ENCODE measurements at places on chromosomes 1 and 21.

- no peak for DNase-seq
Measured at GRCh38 chr1:36731226-36732014, 248.7 kb upstream of the CSF3R start.

DNA sequence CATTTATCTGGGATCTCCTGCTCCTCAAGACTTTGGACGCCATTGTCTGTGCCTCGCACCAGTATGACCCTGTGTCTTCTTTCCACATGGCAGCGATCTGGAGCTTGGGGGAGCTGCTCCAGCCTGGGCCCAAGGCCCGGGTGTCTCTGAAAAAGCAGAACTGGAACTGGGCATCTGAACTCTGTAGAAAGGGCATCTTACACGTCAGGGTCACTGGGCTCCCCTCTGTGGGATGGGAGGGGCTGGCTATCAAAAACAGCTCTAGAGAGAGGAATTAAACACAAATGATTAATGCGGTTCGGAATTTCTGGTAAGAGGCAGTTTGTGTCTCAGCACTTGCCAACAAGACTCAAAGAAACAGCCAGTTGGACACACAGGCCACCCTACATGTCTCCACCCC is 16.1 kb downstream of the FCRL1 start:
- DNase-seq = no peak

DNA sequence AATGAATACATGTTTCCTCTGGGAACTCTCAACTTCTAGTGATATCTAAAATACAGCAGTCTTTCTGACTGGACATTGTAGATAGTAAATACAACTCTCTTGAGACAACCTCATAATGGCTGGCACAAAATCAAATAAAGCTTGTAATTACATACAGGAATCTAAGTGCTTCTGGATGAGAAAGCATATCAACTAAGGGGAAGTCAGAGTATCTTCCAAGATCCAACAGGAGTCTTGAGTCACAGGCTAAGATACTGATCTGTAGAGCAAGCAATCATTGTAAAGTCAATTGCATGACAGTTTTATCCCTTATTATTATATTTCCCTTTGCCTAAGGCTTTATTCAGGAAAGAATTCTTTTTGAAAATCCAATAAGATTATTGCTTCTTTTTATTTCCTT is 249.9 kb downstream of the LRRIQ3 start:
- no peak for DNase-seq

DNA sequence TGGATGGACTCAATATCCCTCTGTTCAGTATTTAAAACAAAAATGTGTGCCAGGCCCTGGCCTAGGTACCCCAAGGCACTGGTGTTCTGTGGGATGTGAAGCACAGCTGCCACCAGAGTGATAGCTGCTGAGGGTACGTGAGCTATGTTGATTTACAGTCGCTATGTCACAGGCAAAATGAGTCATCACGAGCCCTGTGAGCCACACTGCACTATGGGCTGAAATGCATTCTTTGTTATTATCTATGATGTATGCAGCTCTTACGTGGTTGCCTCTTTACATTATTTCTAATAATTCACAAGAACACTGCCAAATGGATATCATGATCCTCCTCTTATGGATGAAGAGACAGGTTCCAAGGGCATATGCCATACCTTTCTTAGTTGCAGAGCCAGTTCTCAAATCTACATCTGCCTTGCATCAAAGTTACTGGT is 2.1 kb downstream of the TEX38 start:
- DNase-seq = no peak

DNA sequence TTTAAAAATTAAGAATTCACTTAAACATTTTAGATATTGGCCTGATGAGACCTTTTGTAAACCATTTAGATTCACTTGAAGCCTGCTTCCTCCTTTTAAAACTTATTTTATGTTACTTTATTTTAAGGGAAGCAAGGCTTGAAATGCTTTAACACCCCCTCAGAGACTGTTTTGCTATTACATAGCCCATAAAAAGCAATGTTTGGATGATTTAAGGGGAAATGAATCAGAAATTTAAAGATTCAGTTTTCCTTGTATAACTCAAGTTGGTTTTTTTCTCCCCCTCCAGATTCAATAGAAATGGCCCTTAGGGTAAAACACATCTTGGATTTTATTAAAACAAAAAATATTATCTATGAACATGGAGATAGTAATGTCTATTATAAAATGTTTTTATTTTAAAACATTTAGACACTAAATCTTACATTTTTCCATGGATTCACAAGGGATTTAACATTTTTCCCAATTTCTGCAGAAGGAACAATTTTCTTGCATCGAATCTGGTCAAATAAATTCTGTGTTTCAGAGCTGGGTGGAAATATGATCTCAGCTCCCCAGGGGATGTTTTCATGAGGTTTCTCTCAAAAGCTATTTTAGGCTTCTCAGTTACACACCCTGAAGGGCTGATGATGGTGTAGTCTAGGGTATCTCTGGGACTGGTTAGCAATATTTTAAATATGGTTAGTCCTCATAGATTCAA is 69.3 kb upstream of the WARS2 start:
- DNase-seq = no peak

- no peak for DNase-seq
Measured at GRCh38 chr1:94892604-94893254, 34.2 kb downstream of the CNN3 start.

DNA sequence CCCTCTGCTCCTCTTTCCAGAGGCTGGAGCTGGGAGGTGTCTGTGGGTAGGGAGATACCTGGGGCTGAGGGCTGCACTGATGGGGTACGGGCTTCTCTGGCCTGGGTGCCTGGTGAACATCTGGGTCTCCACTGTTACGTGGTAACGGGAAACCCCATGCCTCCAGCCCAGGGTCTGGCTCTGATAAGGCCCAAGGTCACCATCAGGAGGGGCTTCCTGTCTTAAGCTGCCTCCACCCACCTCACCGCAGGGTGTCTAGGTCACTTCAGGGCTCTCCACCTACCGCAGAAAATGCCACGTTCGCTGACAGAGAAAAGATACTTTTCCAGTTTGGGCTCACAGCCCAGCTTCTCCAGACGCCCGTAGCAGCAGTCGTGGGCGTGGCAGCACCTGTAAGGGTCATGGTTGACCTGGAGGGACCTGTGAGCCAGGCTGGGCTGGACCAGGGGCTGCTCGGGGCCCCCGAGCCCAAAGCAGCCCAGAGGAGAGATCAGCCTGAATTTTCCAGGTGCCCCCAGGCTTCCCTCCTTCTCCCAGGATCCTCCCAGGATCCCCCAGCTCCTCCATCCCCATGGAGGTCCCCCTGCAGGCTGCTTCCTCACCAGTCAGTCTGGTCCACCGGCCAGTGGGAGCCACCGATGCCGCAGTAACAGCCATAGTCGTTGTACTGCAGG is 1.3 kb downstream of the PLA2G2E start:
- DNase-seq = no peak

DNA sequence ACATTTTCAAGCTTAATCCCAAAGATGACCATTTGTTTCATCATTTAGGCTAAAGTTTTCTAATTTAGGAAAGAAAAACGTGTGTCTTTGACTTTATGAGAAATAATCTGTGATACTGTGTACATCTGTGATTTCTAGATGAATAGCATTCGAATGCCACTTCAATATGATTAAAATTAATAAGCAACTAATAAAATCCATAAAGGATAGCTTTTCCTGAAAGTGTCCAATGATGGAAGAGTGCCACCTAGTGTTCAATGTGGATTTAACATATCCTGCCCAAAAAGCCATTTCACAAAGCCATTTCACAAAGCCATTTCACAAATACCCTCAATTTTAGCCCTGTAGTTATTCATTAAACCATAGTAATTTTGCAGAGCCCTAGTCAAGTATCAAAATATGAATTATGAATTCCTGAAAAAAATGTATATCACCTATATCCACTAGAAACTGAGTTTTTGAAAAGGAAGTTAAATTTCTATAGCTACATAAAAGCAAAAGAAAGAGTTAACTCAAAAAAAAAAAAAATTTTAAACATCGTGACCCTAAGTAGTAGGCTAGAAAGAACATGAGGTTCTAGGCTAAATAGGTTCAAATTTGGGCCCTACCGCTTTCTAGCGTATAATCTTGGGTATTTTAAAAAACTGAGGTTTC is 19.1 kb downstream of the NME7 start:
- no peak for DNase-seq

DNA sequence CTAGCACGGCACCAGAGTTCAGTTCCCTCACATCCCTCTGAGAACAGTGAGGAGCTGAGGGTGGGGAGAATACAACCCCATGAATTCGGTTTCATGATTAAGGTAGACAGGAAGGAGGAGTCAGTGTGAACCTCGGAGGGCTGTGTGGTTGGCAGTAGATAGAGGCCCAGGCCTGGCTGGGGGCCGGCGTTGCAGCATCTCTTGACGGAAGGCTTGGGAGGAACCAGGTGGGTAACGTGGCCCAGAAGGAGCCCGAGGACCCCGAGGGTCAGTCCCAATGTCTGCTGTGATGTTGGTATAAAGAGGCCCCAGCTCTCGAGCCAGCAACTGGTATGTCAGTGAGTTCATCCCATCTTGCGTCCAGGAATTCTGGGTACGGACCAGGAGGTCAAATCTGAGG is 5.5 kb downstream of the PPOX start:
- no peak for DNase-seq

DNA sequence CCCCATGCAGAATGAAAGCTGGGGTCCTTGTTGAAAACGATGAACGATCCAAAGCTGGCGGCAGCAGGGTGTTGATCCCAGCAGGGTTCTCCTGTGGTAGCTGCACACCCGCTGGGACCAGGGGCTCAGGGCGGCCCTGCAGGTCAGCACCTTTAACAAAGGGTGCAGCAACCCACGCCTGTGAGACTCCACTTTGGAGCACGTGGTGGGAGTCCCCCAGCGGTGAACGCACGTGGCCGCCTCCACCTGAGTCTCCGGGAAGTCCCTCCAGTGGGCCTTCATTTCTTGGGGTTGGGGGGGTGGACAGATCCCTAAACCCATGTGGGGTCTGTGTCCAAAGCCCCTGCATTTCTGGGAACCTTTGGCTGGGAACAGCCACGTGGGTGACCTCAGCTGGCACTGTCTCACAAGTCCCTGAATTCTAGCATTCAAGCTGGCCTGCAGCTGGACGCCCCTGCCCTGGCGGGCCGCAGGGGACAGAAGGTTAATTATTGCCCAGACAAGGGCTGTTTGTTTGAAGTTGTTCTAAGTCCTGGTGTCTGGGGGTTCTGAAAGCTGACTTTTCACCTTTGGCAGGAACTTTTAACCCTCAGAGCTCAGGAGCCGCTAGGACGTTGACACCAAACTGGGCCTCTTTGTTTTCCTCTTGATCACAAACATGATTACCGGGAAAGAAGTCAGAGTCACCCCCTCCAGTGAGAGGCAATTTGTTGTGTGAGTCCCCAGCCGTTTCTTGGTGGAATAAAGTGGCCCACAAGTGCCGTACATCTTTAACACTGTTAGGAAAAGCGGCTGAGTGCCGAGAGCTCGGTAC is 64.5 kb downstream of the COL18A1 start:
- no peak for DNase-seq

GRCh38 chr1:81414488-81415015 is 386.2 kb upstream of the ADGRL2 start:
- no peak for DNase-seq

- DNase-seq = no peak
Measured at GRCh38 chr1:179105393-179105792, 23.5 kb downstream of the TOR3A start.

GRCh38 chr21:38269576-38269936 is 12.8 kb downstream of the KCNJ15 start:
- DNase-seq = no peak

- no peak for DNase-seq
Measured at GRCh38 chr1:164836614-164837018, 277.6 kb downstream of the PBX1 start.

GRCh38 chr21:38927776-38928175 is 122.0 kb downstream of the ETS2 start:
- DNase-seq = no peak

DNA sequence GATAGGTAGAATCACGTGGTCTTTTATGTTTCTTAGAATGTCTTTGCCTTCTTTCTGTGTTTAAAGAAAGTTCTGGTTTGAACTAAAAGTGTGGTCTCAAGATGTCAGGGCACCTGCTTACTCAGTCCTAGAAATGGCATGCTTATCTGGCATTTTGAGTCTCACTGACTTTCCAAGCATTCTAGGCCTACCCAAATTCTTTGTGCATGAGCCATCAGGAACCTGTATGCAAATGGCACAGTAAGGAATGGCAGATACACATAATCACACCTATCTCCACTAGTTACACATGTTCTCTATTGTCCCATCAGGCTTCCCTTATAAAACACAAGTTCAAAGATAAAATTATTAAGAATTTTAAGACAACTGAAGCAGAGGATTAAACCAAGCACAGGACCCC is 29.5 kb upstream of the CLCA4 start:
- no peak for DNase-seq

DNA sequence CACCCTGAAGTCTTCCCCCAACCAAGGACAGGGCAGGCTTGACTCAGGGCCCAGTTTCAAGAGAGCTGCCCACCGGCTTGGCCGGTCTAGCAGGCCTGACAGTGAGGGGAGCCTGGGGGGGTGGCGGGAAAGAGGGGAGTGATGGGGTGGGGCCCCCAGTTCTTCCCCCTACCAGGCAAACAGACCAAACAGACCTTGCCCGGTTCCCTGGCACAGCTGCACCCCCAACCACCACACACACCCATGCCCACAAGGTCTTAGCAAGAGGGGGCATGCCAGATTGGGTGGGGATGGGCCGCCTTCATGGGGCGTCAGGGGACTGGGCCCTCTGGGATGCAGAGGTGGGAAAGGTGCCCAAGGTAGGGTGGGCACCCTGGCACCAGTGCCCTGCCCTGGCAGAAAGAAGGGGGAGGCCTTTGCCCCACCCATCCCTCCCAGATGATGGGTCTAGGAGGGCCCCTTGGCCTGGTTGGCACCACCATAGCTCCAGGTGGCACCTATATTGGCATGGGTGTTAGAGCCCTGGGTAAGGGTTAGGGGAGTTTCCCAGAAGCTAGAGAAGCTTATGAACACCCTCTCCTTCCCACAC is 8.9 kb downstream of the ZBTB7B start:
- DNase-seq = no peak

Measured in T-helper 17 cell (primary cell).